ENCODE measurements at places on chromosomes 11 and 22.

DNA sequence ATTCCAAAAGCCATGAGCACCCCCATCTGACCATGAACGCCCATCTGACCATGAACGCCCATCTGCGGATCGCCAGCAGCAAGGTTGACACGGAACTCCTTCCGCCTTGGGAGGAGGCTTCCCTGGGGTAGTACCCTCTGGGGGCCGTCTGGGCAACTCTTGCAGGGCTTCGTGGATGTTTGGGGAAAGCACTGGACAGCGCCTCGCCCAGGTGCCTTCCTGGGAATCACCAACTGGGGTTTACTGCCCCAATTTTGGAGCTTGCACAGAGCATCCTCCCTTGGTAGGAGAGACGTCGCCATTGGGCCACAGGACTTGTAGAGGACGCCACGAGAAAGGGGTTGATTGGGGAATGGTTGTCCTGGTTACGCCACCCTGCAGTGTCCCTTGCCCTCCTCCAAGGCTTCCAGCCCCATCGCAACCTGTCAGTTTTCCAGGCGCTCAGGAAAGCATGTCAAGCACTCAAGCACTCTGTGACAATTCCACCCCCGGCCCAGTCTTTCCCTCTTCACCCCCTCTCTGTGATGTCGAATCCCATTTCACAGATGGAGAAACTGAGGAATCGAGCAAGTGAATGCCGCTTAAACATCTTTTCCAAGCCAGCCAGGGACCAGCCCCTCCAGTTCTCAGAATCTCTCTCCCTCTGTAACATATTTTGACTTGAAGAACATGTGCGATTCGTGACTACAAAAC is 914 bp upstream of the PRDM11 start:
- DNase-seq = no peak

- no peak for DNase-seq
These were observed 37.3 kb downstream of the PAMR1 start for GRCh38 chr11:35488117-35488516.

DNA sequence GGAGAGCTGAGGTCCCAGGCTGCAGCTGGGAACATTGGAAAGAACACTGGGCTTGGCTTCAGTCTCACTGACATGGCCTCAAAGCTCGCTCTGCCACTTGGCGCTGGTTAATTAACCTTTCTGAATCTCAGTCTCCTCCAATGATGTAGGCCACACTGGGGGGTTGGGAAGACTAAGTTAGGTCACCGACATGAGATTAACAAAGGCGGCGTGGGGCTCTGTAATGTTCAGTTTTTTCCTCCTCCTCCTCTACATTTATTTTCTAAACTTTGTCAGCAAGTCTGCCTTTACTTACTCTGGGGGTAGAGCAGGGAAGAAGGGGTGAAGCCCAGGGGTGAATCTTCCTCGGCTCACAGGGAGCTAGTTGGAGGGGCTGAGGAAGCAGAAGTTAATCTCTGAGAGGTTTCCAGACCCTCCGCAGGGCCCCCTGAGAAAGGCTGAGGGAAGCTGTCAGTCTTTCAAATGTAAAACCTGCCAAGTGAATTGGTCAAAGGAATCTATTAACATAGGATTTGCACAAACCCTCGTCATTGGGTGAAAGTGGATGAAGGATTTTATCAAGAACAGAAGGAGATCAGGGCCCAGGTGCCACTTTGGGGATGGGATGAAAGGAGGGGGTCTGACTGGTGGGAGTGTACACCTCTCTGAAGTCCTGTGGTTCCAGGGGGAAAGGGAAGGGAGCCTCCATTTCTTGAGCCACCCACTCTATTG is 32.1 kb upstream of the TENM4 start:
- DNase-seq = no peak

DNA sequence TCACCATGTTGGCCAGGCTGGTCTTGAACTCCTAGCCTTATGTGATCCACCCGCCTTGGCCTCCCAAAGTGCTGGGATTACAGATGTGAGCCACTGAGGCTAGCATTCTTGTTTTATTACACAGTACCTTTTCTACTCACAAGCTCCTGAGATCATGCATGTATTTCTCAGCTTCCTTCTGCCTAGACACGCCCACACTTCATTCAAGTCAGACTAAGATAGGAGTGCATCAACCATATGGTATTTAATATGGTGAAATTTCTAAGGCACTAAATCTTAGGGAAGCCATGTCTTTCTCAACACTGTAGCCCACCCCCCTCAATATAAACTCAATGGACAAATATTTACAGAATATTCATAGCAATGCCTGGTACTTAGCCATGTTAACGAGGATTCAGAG is 62.1 kb downstream of the SLC25A17 start:
- DNase-seq = no peak

DNA sequence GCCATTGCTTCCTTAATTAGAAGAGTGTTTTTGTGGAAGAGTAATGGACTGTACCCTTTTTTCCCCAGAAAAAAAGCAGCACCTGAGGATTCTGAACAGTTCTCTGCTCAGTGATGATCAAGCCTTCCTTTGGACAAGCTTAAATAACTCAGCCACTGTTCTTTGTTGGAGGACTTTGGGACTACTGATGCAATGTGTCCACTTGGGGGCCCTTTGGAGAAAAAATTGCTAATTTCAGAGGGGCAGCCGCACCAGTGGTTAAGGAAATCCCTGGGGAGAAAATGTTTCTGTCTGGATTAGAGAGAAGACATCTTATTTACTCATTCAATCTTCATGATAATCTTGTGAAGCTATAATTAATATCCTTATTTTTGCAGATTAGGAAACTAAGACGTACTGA is 5.3 kb upstream of the KMT2A start:
- DNase-seq = no peak

DNA sequence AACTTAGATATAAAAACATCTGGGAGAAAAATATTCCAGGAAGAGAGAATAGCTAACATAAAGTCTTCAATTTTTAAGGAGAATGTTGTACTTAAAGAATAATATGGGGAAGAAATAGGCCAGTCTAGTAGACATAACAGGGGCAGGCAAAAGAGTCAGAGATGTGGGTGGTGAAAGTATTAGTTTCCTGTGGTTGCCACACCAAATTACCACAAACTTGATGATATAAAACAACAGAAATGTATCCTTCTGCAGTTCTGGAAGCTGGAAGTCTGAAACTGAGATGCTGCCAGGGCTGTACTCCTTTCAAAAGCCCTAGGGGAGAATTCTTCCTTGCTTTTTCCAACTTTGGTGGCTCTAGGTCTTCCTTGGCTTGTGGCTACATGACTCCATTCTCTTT is 1309.7 kb downstream of the LRRC4C start:
- DNase-seq = no peak

DNA sequence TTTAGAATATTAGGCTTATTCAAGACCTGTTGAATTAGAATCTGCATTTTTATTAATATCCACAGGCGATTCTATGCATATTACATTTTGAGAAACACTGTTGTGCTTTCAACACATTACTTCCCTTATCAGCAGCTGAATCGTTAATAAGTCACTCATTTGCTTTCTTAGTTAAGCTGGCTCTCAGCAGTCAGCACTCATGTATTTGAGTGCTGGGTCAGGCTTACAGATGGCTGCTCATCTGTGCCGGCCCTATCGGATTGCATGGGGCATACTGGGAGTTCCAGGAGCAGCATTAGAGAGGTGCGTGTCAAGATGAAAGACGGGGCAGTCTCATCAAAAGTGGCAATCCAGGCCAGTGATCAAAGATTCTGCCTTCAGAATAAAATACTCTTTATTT is 10.8 kb upstream of the OR51L1 start:
- DNase-seq = no peak

DNA sequence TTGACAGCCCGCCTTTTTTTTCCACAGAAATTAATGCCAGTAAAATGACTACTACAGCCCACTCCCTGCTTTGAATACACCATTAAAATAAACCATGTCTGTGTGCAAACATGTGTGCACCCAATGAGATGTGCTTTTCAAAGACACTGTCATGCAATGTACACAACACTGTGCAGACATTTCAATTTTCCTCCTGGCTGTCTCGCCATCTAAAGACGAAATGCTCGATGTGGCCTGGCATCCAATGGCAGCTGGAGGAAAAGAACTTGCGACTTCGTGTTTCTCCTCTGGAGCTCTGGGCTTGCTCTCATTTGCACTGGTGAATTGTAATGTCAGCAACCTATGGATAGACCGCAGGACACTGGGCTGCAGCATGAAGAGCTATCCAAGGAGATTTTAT is 147.0 kb upstream of the NAV2 start:
- no peak for DNase-seq

DNA sequence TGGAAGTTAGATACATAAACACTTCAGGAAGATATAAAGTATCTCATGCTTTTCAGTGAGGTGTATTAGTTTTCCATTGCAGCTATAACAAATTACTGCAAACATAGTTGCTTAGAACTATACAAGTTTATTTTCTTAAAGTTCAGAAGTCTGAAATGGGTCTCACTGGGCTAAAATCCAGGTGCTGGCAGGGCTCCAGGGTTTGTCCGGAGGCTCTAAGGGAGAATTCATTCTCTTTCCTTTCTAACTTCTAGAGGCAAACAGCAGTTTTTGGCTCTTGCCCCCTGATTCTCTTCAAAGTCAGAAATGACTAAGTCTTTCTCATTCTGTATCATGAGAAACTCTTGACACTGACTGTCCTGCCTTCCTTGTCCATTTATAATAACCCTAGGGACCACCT is 138.8 kb downstream of the AASDHPPT start:
- no peak for DNase-seq

- DNase-seq = no peak
These were observed 80.8 kb downstream of the CACNA1I start for GRCh38 chr22:39651053-39651996.

- DNase-seq = no peak
These were observed 729 bp downstream of the IL17RA start for GRCh38 chr22:17085277-17086181.

- no peak for DNase-seq
These were observed 4.1 kb downstream of the TSPAN32 start for GRCh38 chr11:2305788-2306451.

DNA sequence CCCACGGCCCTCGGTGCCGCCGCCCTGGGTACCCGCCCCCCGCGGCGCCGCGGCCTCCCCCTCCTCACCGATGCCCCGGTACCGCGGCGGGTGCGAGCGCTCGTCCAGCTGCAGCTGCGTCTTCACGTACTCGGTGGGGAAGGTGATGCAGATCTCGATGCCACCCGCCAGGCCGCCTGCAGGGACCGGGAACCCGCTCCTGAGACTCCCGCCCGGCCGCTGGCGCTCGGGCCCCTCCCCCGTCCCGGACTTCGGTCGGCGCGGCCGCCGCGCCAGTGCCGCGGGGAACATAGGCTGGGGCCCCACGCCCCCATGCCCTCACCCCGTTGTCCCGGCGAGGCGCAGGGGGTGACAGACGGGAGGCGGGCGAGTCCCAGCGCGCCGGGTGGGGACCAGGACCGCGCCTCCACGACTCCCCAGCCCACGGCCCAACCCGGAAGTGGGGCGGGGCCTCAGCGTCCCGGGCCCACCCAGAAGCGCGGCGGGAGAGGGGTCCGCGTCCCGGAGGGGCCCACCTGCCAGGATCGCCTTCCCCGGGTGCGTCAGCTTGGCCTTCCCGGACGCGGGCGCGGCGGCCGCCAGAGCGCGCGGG is 375 bp downstream of the SLC25A1 start:
- DNase-seq = peak; percentile 59

GRCh38 chr11:25910086-25910485 is 421.8 kb upstream of the ANO3 start:
- no peak for DNase-seq

- no peak for DNase-seq
These were observed 86.6 kb upstream of the LINC01488 start for GRCh38 chr11:69394869-69395246.

DNA sequence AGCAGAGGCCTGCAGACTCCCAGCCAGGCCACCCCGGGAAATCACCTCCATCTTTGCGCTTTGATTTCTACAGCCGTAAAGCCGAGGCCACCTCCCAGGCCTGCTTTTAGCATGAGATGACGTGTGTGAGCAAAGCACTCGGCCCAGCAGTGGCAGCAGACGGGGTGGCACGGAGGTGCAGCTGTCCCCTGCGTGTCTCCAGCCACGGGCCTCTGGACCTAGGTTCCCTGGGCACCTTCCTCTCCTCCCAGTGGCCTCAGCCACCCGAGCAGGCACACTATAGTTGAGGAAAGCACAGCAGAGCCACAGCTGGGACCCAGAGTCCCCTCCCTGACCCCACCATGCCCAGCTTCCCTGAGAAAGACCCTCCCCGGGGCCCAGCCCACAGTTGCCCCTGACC is 15.9 kb downstream of the GNAZ start:
- no peak for DNase-seq

DNA sequence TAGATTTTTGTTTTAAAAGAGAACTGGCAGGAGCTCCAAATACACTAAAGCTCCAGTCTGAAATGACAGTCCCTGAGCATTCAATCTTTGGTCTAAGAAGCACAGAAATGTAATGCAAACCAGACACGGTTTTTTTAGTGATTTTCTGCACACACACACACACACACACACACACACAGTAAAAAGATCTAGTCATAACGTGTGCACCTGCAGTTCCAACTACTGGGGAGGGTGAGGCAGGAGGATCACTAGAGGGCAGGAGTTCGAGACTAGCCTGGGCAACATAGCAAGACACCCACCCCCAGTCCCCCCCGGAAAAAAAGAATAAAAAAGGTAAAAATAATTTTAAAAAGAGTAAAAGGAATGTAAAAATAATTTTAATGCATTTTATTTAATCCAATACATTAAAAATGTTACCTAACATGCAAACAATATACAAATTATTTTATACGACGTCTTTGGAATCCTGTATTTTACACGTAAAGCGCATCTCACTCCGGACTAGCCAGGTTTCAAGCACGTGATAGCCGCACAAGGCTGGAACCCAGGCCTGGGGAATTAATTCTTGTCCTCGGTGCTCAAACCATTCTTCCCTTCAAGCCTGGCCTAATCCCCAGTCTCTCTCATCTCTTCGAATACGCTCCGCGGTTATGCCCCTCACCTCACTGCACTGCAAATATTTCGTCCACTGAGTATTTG is 762 bp upstream of the TBC1D22A start:
- DNase-seq = no peak

DNA sequence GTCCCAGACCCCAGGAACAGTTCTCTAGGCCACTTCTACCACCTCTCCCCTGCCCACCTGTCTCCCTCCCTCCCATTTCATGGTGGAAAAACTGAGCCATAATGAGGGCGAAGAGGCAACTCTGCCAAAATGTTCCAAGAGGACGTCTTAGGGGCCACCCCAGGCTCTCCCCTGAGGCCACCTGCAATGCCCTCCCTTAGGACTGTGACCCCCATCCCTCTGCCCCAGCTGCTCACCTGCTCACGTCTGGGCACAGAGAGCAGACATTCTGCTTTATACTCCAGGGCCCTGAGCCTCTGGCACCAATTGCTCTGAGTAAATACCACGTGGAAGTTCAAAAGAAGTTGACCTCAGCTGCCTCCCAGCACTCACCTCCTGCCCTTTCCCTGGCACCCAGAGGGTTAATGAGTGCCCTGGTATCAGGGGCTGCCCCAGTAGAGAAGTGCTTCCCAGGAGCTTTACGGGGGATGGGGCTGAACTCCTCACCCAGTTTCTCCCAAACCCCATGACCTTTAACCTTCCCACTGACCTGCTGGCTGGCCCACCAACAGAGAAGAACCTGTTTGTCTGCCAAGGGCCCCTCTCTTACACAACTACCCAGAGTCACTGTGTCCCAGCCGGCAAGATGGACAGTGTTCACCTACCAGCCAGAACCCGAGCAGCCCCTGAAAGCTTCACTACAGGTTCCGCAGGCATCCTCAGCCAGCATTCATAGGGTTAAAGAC is 627 bp upstream of the APOA5 start:
- DNase-seq = no peak

All from GM12891 (cell line).